ENCODE measurements at places on chromosomes 3 and 15.

- no peak for DNase-seq
Observed at GRCh38 chr15:83653639-83654378, at the start of gene ADAMTSL3. TSS of gene ADAMTSL3 (plus strand) at chr15:83654123. CDS start at chr15:83655762, 1,639 bp downstream.

- DNase-seq = peak; percentile 17
Observed at GRCh38 chr3:81789691-81790090, 28.2 kb upstream of the GBE1 start.

GRCh38 chr3:35594739-35595138, 44.6 kb upstream of the ARPP21 start:
- DNase-seq = no peak

GRCh38 chr3:193372783-193373182, 5.8 kb downstream of the ATP13A5 start:
- DNase-seq = no peak

DNA sequence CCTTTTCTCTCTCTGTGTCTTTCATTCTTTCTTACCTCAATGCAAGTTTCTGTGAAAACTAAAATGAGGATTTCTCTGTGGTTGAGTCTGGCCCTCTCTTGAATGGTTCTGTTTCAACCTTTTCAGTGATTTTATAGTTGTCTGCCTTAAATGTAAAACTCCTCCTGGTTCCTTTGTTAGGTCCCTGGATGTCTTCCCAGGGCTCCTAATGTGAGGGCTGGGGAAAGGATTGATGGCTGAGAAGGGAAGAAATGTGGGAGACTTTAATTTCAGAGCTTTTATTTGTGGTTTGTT, 90.6 kb upstream of the GRM7 start:
- DNase-seq = no peak

- no peak for DNase-seq
Observed at GRCh38 chr3:160044121-160044520, 55.5 kb downstream of the IL12A start.

DNA sequence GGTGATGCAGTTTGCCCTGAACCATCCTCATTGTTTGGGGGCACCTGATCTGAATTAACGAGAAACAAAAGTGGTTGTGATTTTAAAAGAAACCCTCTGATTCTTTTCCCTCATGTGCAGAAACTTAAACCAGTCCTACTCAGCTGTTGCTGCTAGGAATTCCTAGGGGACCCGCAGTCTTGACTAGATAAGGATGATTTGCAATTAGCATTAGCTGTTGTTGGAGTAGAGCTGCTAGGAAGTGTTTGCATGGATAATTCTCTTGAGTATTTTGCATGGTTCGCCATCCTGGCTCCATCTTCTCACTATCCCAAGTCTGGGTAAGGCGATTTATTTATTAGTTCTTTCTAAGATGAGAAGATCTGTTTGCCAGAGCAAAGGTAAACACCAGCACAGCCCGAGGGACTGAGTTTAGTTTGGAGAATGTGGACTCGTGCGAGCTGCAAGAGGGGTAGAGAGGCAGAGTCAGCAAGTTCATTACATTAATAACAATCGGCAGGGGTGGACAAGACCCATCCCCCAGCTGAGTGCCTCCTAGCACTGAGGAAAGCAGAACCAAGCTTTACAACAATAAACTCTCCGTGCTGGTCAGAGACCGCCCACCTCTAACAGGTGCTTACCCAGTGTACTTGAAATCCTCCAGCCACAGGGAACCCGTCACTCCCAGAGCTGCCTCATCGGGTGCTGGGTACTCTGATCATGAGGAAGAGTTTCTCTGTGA, 4.1 kb downstream of the FGD5 start:
- DNase-seq = peak; percentile 17

GRCh38 chr3:27239951-27240350, 129.2 kb downstream of the NEK10 start:
- no peak for DNase-seq

DNA sequence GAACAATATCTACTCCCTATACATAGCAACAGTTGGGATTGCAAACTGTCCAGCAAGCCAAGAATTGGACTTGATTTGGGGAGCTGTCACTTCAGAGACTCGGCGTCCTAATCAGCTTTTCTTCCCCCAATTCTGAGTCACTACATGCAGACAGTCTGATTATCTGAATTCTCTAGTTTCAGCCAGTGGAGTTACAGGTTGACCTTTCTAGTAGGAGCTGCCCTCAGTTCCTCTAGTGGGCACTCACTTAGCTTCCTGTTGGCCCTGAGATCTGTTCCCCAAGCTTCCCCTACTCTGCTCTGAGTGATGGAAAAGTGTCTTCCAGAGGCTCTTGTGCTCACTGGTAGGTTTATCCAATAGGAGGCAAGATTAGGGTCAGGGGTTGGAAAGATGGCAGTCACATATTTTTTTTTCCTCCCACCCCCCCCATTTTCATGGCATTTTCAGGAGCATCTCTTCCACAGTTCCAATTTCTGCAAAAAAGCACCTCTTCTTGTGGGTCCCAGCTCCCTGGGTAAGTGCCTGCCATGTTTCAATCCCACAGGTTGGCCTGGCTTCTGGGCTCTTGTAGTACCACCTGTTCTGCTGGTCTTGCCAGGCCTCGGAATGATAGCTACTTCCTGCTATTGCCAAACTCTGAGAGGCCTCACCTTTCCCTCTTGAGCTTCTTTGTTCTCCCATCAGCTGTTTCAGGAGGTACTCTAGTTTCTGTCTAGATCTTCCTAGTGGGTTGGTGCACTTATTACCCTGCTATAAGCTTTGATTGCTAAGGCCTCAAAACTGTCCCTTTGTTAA, 182.2 kb downstream of the RAP2B start:
- peak; percentile 15 for DNase-seq

- no peak for DNase-seq
Observed at GRCh38 chr15:29770796-29771195, 51.5 kb downstream of the TJP1 start.

DNA sequence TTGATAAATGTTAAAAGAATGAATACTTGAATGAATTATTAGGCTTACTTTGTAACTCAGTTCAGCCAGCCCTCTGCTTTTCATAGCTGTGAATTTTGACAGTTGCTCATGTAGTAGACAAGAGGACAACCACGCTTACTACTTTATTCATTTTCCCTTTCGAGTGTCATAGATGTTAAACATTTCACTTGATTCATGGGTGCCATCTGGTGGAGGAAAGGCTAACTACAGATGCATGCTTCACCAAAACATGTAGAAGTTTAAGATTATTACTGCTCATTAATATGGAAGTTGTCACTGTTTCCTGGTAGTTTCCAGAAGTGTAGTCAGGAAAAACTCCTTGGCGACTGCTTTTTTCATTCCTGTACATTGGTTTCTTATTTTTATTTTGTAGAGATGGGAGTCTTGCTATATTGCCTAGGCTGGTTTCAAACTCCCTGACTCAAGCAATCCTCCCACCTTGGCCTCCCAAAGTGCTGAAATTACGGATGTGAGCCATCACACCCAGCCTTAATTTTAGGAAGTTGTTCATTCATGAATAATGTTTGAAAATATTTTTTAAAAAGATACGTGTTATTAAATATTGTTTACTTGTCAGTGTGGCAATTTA, 163.2 kb downstream of the B3GALNT1 start:
- DNase-seq = peak; percentile 85

- no peak for DNase-seq
Observed at GRCh38 chr3:39981547-39982184, 172.3 kb downstream of the MYRIP start.

DNA sequence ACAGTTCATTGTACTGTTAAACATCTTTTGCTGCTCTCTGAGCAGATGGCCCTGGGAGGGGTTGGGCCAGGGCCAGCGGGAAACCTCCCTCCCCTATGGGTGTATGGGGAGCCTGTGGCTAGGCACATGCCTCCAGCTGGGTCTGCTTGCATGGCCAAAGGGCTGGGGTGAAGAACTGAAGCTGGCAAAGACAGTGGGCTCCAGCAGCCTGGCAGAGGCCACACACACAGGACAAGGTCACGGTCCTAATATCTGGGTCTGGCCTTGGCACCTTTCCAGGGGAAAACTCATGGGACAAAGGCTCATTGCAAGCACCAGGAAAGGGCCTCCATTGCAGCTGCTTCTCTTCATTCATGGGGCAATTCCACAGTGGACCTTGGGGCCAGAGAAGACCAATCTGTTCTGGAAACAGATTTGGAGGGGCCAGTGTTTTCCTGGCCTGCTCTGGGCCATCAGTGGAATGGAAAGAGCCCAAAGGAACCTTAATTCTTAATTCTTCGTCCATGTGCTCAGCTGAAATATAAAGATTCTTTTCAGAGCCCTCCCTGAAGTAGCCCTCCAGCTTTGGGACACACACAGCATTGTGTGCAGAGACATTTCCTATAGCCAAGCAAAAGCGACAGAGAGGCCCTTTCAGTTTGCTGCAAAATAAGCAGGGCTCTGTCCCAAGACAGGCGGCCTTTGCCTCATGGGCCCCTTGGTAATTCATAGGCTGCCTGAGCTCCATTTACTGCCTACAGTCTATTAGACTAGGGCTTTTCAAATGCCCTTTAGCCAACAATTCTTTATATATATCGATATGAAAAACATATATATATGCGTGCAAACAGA, 11.3 kb upstream of the LIMD1 start:
- DNase-seq = no peak

GRCh38 chr3:11592445-11593298, 51.0 kb downstream of the VGLL4 start:
- no peak for DNase-seq

- DNase-seq = no peak
Observed at GRCh38 chr3:84962415-84962814, 3.6 kb downstream of the CADM2 start.

DNA sequence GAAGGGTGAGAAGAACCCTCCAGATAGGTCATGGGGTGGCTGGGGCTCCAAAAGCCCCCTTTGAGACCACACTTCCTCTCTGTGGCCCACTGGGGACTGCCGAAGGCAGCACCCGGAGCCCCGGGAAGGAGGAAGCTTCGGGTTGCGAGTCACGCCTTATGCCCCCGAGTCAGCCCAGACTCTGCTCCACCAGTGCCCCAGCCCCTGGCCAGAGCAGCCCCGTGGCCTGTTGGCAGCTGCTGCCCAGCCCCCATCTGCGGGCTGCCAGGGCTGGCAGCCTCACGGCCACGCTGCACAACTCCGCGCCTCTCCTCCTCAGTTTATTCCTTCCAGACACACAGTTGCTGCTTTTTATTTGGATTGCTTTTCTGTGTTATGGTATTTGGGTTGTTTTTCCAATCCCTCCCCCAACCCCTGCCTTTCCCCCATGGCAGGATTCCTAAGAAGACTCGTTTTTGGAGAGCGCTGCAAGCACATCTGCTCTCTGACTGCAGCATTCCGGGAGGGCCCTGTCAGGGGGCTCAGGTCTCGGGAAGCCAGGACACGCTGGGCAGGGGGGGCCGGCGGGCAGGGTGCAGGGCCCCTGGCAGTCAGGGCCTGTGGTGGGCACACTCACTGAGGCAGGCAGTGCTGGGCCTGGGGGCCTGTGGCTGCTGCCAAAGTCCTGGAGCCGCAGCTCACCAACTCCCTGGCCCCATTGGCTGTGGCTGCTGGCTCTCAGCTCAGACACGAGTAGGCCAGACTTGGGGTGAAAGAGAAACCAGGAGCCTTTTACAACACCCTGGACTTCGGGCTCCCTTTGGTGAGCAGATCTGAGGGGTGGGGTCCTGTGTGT, 20.2 kb downstream of the MAGEF1 start:
- DNase-seq = peak; percentile 16

- no peak for DNase-seq
Observed at GRCh38 chr3:13748276-13748879, 131.5 kb downstream of the WNT7A start.

GRCh38 chr15:89496155-89497098, at the start of gene RHCG:
TSS of gene RHCG (minus strand) at chr15:89496583. CDS start at chr15:89496544, 39 bp downstream.
- DNase-seq = peak; percentile 15

- no peak for DNase-seq
Observed at GRCh38 chr3:79184251-79184650, 583.5 kb downstream of the ROBO1 start.

DNA sequence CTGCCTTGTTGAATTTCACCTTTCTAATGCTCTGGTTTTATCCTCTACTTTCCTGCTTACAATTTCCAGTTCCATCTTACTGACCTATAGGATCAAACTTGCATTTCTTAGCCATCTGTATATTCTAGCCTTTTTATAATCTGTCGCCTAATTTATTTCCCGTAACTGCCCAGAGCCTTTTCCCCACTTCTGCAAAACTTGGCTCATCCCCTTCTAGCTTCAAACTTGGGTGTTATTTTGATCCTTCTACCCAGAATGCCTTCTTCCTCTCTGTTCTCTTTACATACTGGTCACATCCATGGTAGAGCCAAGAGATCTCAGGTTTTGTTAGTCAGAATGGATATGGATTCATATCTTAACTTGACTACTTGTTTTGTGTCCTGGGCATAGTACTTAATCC, 2.6 kb downstream of the SACM1L start:
- peak; percentile 30 for DNase-seq

DNA sequence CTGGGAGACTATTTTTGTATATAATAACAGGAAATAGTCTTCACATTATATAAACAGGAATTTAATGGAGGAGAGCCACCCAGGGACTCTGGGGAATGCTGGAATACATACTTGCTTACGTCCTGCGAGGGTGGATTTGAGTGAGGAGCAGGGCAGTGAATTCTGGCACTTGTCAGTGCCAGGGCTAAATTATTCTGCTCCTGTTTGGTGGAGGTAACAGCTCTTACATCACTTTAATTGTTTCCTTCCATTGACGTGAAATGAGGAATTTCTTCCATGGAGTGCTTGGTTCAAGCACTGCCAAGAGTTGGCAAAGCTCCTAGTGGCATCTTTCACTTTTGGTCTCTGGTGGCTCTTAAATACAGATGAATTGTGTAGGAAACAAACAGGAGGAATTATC, 94.1 kb upstream of the GOLGA8J start:
- no peak for DNase-seq

DNA sequence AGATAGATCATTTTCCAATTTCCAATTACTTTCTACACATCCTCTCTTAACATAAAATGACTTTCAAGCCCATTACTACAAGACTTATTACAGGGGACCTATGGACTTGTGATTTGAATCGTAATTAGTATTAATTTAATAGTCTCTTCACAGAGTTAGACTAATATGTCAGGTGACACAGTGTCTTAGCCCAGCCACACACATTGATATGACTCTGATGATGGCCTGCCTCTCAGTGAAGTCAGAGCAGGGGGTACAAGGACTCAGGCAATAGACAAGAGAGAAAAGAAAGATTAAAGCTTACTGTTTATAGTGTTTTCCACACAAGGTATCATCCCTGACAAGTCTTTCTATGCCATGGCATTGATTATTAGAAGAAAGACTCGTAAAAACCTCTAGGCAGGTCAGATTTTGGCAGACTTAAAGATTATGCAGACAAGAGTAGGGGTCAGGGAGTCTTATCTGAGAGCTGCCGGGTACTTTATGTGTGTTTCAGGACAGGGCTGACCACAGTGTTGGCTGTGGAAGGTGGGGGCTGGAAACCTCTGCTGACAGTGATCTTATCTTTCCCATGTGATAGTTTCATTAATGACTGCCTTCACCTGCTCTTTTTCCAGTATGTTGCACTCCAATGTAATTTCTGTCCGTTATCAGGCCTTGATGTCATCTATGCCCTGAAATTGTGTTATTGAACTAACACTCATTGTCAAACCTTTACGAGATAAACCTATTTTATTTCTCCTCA, 50.1 kb downstream of the B3GALNT1 start:
- DNase-seq = no peak

DNA sequence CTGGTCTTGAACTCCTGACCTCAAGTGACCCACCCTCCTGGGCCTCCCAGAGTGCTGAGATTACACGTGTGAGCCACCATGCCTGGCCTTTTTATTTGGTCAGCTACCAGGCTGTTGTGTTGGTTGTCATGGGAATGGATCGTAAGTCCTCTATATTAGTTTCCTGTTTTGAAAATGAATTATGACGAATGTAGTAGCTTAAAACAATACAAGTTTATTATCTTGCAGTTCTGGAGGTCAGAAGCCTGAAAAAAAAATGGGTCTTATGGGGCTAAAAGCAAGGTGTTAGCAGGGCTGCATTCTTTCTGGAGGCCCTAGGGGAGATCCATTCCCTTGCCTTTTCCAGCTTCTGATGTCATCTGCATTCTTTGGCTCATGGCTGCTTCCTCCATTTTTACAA, 25.1 kb upstream of the HERC1 start:
- DNase-seq = peak; percentile 38
